ENCODE measurements at places on chromosomes 4 and X.

DNA sequence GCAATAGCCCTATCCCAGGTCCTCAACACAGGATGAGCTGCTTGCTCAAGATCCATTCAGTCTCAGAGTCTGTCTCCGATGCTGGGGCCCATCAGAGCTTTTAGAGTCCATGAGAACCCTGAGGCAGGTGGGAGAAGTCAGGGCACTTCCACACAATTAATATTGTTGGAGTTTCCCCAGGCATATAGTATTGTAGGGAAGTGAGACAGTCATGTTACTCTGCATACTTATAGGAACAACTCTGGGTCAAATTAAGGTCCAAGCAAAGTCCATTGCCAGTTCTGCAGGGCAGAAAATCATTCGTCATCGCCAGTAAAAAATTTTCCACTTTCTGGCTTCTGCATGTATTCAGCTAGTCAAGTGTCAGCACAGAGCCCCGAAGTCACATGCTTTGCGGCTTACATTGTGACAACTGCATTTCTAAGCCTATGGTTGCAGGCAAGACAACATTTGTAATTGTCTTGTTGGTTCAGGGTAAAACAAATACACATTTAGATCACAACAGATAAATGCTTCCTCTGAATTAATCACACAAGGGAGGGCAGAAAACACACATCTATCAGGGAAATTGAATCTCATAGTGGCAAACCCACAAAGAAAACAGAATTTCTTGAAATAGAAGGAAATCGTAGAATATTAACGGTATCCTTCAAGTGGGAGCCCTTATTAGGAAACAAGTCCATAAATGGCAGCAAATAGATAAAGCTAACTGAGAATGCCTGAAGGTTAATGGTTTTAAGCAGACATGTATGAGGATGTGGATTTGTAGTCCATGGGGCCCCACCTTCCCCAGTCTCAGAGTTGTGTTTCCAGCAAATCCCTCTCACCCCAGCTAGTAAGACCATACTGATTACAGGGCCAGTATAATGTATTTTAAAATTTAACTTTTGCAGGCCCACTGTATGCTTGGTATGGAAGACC is 412.1 kb upstream of the RASGEF1B start:
- no peak for DNase-seq

DNA sequence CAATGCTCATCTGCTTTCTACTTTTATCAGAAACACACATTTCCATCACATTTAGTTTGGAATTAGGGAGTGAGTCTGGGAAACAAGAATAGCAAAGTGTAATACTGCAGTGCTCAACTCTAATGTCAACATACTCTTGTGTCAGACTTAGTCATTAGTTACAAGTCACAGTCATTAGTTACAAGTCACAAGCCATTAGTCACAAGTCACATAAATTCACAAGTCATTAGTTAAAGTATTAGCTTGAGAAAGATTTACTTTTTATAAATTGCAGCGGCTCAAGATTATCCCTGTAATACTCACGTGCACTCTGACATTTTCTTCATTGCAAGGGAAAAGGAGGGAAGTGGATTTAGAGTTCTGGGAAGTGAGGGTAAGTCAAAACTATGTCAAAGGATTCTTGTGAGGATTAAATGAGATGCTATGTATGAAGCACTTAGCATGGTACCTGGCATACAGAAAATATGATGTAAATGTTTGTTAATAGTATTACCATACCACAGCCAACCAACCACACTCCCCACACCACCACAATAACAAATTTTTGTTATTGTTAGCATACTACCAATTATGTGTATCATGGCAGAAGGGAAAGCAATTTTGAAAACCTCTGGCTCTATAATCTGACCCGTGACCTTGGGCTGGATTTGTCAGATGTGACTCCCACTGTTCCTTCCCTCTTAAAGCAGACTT is 116.6 kb downstream of the ARHGAP24 start:
- DNase-seq: no peak

DNA sequence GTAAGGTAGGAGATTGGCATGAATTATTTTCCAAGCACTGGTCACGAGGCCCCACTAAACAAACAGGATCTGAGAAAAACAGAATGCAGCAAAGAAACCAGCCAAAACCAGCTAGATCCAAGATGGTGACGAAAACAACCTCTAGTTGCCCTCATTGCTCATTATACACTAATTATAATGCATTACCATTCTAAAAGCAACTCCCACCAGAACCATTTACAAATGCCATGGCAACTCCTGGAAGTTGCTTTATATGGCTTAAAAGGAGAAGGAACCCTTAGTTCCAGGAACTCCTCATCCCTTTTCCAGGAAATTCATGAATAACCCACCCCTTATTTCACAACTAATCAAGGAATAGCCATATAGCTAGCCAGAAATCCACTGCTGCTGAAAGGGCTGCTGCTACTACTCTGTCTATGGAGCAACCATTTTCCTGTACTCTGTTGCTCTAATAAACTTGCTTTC is 69.3 kb downstream of the ABCB7 start:
- DNase-seq: no peak

GRCh38 chr4:137194670-137195069 is 337.6 kb downstream of the PCDH18 start:
- DNase-seq: no peak
